ENCODE measurements at places on chromosomes 4 and X.
A peak's percentile ranks its signal among the peaks of the same experiment; 100 is the strongest.

GRCh38 chrX:97009391-97009790, 125.7 kb downstream of the RPA4 start:
- DNase-seq, result no peak

DNA sequence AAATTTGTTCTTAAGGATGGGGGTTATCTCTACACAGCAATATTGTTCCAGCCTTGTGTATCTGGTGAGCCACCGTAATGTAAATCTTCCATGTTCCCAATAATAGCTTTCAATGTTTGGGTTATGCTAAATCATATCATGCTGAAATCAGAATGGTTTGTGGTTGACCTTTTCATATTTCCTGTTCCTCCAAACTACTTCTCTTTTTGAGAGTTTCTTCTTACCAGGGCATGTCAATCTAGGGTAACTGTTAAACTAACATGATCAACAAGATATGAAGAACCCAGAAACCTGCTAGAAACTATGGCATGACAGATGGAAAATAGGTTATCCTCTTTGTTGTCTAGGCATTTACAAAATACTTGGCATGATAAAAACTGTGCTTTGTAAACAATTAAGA, 22.0 kb downstream of the TNMD start:
- no peak for DNase-seq

- no peak for DNase-seq
Measured at GRCh38 chr4:94527556-94528233, 76.0 kb downstream of the PDLIM5 start.

- DNase-seq, result no peak
Measured at GRCh38 chr4:78331186-78331585, 220.4 kb upstream of the ANXA3 start.

DNA sequence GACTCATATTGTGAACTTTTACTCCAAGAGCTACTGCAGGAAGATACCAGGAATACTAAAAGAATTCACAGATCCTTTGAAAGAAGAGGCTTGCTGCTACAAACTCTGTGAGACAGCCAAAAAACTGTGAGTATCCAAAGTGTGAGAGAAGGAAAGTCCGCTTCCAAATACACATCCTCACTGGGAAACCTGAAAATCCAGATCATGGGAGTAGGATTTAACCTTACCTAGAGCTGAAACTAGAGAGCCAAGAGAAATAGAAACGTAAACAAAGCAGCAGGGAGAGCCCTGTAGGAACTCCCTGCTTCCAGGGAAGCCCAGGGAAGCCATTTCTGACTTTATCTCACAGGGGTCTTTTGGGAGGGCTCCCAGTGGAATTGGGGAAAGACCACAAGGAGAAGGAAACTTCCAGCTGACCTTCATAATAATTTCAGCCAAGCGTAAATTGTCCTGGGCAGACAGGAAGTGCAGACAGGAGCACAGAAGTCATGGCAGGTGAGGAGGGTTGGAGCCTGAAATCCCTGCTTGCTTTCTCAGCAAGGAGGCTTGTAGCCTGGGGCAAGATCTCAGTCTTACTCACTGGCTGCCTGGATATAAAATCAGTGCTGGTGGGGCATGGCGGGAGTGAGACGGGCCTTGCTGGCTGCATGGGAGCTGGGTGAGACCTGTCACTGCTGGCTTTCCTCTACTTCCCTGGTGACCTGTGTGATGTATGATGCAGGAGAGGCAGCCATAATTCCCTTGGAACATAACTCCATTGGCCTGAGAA, 26.2 kb upstream of the NFKB1 start:
- no peak for DNase-seq

DNA sequence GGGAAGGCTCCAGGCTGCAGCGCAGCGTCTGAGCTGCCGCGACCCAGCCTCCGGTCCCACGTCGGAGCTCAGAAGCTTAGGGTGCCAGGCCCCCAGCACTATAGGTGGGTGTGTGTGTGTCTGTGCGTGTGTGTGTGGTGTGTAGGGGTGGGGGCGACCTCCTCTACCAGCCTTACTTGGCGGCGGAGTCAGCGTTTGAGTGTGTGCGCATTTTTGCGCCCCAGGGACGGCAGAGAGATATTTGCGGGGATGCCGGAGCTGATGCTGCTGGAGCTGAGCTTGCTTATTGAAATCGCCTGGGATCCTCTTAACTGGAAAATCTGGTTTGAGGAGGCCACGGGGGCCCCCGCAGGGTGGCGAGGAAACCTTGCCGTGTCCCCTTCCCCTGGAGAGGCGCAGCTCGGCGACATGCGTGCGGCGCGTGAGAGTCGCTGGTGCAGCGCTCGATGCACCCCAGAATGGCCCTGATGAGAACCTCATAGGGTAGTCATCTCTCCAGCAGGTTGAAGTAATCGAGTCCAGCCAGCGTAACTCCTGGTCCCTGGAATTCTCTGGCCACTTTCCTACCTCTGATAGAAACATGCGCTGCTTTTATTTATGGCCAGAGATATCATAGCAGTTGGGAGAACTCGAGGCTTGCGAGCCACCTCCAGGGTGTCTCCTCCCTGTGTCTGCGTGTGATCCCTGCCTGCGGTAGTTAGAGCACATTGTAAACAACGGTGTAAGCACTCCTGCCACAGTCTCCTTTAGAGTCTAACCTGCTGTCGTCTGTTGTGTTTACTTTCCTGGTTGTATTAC, 2.7 kb downstream of the ADGRL3 start:
- no peak for DNase-seq

DNA sequence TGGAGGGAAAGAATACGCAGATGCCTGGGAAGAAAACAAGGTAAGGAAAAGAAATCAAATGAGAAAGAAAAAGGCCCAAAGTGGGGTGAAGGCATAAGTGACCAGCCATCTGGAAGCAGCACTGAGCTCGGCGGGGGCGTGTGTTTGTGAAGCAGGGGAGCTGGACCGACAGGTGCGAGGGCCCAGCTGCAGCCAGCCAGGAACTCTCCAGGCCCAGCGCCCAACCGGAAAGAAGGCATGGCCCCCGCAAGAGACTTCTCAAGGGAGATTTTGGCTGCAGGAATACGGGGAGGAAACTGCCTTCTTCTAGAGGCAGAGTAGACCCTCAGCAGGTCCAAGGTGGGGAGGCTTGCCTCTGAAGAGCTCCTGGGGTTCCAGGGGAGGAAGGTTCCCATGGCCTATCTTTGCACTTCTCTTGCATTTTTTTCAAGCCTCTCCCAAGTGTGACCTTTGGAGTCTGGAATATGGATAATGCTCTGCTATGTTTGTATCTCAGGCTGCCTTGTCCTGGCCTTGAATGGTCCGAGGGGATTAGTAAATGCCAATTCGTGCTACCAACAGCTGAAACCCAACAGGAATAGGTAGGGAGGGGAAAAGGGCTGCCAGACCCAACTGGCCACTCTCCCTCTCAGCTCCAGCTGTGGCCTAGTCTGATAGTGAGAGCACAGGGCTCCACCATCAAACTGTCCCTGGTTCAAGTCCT, 10.8 kb upstream of the CITED1 start:
- no peak for DNase-seq

DNA sequence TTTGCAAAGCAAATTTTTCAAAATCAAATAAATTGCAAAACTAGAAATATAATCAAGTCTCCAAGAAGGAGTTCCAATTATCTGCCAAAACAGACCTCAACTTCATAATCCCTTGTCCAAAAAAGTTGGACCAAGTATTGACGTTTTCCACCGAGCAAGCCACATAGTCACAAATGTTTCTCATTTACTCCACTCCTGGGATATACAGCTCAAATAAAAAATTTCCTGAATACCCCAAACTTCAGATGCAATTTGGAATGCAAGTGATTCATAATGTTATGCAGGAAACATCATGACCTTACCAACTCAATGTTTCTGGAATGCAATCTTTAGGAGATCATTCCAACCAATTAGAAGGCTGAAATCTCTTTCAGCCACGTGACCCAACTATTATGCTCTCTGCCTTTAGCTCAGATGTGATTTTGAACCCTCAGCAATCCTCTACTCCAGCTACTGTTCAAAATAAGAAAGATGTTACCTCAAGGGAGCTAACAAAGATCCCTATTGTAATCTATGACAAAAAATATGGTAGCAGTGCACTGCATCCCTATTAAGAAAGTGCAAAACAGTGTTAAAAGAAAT, 72.4 kb downstream of the PRDM5 start:
- no peak for DNase-seq

DNA sequence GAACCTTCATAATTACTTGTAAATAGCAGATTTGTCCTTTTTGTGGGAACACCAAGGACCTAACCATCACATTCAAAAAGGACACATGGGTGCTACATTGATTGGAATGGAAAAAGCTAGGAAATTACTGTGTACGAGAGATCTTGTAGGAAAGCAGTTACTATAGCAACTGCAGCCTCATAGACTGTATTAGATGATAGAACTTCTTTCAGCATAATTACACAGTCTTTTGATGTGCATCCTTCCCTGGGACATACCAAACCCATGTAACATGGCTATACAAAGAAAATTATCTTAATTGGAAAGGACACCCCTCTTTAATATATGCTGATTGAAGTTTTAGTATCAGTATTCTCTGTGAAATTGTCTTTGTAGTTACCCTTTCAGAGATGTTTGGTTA, 130.7 kb upstream of the CTSO start:
- no peak for DNase-seq

DNA sequence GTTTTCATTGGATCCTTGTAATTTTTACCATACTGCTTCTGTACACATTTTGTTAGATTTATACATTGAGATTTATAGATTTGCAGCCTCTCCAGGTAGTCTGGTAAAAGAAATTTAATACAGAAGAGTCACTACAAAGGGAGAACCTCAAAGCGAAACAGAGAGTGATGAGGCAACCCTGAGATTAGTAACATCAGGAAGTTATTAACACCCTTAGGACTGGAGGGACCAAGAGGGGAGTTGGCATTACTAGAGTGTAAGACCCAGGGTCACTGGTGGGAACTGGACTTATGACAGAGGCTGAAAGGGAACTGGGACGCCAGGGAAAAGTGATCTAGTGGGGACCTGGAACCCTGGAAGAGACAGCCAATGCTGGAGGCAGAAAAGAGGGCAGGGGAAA, 20.6 kb upstream of the MAML3 start:
- DNase-seq, result no peak

GRCh38 chr4:129821073-129821472, 725.1 kb downstream of the C4orf33 start:
- no peak for DNase-seq

- no peak for DNase-seq
Measured at GRCh38 chr4:30767147-30767845, 47.1 kb downstream of the PCDH7 start.

DNA sequence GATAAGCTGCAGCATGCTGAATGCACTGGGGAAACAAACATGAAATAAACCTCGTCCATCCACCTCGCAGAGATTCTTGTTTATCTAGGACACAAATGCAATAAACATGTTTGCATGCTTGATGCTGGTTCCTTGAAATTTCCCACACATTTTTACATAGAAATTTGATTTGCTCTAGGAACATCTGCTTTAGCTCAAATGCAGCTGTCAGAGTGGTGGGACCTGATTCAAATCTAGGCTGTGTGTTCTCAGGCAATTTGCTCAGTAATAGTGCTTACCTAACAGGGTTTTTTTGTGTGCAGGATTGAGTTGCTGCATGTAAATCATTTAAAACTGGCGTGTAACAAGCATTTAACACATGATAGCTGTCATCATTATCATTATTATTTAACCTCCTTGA, 293.1 kb downstream of the QDPR start:
- DNase-seq, result no peak

DNA sequence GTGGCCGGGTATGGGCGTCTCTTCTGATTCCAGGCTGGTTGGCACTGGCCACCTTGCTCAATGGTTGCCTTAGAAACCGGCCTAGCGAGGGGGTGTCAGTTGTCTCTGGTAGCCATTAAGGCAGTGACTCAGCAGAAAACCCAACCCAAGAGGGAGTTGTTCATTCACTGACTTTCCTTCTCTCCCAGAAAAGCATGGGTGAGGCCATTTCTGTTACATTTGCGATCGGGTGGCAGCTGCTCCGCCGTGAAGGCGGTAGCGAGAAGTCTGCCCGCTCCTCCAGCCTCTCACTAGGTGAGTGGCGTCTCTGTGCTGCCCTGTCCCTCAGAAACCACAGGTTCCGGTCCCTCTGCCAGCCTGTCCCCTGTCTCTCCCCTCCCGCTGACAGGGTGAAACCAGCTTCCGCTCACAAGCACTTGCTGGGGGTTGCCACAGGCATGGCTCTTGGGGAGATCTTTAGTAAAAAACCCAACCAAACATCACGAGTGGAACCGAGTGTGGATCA, 17.4 kb downstream of the IRAK1 start:
- DNase-seq, result peak; percentile 59

DNA sequence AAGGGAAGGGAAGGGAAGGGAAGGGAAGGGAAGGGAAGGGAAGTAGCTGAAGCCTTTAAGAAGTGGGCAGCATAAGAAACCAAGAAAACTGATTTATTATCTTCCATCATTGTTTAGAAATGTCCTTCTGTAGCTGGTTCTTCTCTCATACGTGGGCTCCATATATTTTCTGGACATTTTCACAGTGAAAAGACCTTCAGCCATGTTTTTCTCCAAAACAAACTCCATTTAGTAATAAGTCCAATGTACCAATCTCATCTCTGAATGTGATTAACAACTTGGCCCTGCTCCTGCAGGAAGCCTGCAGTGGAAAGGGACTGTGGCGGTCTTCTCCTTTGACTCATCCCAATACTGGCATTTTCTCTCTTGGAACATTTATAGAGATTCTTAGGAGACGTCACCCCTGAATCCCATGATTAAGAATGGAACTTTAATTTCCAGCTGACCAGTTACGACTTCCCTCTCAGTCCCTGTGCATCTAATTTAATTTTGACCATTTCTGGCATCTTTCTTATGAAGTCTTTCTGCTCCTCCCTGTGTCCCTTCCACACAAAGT, 96.6 kb upstream of the GUCY1A1 start:
- no peak for DNase-seq

- no peak for DNase-seq
Measured at GRCh38 chr4:17082186-17082585, 183.7 kb upstream of the LDB2 start.

GRCh38 chrX:51024106-51024696, 113.7 kb downstream of the BMP15 start:
- no peak for DNase-seq

DNA sequence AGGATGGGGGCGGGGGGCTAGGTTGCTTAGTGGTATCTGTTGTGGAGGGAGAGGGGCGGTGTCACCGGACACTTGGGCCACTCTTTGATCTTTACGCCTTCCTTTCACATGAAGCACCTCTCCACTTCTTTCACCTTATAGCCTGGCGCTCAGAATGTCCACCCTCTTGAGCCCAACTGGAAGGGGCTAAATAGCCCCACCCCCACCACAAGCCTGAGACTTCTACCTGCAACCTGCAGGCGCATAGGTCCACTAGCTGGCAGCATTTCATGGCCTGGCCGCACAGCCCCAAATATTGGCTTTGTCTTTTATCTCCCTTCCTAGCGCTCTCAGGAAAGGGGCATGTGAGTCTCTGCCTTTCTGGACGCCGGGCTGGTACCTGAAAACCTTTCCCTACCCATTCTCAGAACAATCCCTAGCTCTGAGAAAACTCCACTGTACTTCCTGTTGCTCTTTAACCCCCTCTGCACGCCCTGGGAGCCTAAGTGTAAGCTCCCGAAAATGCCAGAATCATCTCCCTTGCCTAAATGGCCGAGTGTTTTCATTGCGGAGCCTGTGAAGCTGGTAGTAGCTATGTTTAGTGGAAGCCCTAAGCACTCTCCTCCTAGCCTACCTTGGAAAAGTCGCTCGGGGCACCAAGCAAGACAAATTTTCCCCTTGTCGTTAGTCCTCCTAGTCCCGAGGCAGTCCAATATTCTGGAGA, 1.2 kb upstream of the TRPC5 start:
- no peak for DNase-seq
